CD4-positive, alpha-beta T cell treated with Interleukin-6 at 100 ng/mL for 8 hours (primary cell): ENCODE measurements at places on chromosomes 11 and 22.
A peak's percentile ranks its signal among the peaks of the same experiment; 100 is the strongest.

GRCh38 chr11:19404787-19405186 lies 164.0 kb upstream of the E2F8 start:
- no peak for DNase-seq

- DNase-seq, result no peak
Observed at GRCh38 chr11:91872243-91872642, 352.4 kb upstream of the FAT3 start.

GRCh38 chr11:111549869-111550203 lies 9.3 kb downstream of the LAYN start:
- no peak for DNase-seq

DNA sequence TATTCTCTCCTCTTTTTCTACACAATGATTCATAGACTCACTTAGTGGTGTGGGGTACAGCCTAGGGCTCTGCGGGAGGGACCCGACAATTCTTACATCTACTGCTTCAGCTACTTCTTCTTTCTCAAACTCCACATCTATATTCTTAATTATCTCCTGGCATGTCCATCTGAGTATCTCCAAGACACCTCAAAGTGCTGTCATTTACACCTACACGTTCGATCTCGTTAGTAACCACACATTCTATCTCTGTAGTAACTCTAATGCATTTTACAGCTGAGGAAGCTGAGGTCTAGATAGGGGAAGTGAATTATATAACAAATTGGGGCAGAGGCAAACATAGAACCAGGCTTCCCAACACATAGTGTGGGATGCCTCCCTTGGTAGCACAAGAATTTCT lies 27.7 kb upstream of the RRM1 start:
- no peak for DNase-seq

DNA sequence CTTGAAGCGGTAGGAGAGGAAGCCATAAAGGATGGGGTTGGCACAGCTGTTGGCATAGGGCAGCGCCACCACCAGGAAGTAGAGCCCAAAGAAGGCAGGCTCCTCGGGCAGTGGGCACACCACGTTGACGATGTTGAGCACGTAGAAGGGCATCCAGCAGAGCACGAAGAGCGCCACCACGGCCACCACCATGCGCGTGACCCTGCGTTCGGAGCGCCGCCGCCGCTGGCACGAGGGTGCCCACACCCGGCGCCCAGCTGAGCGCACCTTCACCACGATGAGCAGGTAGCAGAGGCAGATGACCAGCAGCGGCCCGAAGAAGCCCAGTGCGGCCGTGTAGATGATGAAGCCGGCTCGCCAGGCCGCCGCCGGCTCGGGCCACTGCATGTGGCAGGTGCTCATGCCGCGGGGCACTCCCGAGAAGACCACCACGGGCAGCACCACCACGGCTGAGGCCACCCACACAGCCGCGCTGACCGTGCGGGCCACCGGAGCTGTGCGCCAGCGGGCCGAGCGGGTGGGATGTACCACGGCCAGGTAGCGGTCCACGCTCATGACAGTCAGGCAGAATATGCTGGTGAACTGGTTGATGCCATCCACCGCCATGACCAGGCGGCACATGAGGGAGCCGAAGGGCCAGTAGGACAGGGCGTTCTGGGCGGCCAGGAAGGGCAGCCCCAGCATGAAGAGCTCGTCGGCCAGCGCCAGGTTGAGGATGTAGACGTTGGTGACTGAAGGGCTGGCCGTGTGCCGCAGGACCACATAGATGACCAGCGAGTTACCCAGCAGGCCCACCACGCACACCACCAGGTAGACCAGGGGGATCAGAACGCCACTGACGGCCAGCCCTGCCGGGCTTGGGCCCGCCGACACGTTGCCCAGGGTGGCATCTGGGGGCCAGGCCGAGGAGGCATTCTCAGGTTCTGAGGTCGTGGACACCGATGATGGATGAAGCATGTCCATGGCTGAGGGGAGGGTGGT lies 5.1 kb downstream of the SSTR3 start:
- no peak for DNase-seq

DNA sequence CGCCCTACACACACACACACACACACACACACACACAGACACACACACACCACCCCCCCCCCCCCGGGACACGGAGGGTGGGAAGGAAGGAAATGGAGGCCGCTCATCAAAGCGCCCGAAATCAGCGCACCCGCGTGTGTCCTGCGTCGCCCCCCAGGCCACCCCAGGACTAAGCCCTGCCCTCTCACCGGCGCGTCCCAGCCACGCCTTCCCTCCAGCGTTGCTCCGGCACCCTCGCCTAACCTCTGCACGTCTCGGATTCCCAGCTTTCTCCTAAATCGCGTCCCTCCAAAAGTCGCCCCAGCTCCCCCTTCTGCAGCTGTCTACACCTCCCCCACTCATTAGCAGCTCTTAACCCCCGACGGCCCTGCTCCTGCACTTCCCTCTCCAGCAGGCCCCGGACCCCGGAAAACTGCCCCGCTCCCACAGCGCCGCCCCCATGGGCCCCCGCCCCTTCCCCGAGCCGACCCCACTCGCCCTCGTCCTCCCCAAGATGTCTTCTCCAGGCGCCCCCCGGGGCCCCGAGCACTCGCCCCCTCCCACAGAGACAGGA lies 557 bp downstream of the PACSIN2 start:
- DNase-seq, result peak; percentile 25

- no peak for DNase-seq
Observed at GRCh38 chr11:68617925-68618809, 66.2 kb upstream of the GAL start.

- DNase-seq, result no peak
Observed at GRCh38 chr11:88779577-88779976, 286.2 kb downstream of the GRM5 start.
